ENCODE measurements at places on chromosomes 12 and 14.

DNA sequence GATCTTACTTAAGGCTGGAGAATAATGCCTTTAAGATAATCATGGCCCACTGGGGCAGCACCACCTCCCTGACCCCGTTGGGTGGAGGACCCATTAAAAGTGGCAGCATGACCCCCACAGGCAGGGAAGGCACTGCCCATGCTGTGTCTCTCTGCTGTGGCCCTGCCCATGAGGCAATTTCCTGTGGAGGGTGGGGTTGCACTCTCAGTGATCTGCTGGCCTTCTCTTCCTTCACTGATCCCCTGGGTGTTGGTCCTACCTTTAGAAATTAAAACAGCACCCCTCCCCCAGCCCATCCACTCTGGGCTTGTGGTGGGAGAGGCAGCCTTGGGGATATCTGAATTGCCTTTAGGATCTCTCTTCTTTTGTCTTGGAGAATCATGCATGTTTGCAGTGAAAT is 17.3 kb downstream of the KLRK1 start:
- no peak for DNase-seq

- no peak for DNase-seq
Observed at GRCh38 chr14:74965486-74966153, 10.2 kb upstream of the PGF start.

DNA sequence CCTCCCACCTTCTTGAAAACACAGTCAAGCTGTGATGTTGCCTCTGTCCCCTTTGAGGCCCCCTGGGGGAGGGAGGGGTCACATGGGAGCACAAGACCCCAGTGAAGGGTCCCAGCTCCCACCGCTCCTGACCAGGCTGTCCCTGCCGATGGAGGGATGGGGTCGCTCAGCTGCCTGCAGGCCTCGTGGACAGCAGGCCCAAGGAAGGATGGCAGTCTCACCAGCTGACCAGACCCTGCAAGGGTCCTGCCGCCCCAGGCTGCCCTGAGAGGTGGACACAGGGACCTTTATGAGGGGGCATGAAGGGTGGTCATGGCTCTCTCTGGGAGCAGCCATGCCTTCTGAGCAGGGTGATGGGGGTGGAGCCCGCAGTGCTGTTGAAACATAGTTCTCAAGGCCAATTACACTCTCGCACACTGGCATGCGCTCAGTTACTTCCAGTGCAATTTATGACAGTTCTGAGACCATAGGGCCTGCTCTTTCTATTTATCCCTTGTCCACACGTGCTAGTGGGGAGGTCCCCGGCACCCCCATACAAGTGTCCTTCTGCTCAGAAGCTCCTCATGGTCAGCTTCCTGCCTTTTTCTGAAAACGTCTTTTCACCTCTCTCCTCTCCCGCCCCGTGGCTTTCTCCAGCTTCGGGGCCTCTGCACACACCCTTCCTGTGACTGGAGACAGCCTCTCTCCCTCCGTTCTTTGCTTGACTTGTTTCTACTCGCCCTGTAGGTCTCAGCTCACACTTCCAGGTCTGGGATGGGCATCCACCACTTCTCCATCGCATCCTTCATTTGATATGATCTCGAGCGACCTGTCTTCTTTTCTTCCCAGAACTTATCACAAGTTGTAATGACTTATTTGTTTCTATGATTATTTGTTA is 313.1 kb downstream of the ADGRD1 start:
- DNase-seq: no peak

GRCh38 chr12:32504591-32504990 is 105.2 kb downstream of the FGD4 start:
- DNase-seq: no peak

- DNase-seq: no peak
Observed at GRCh38 chr12:50201987-50202521, 34.9 kb upstream of the CERS5 start.

DNA sequence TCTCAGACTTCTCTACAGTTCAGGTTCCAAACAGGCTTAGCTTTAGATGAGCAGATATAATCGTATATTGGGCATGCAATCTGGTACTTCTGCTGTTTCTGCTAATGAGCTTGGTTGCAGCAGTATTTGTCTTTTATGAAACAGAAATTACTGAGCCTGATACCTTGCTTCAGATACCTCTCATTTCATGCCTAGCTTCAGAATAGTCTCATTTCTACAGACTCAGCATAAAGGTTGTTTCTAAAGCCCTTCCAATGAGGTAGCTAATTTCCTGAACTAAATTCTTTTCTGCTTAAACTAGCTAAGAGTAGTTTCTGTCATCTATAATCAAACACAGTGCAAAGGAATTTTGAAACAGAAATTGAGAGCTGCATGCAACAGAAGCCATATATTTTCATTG is 275.0 kb upstream of the KITLG start:
- no peak for DNase-seq

GRCh38 chr14:103910262-103910935 is 17.9 kb upstream of the TDRD9 start:
- peak; percentile 83 for DNase-seq

DNA sequence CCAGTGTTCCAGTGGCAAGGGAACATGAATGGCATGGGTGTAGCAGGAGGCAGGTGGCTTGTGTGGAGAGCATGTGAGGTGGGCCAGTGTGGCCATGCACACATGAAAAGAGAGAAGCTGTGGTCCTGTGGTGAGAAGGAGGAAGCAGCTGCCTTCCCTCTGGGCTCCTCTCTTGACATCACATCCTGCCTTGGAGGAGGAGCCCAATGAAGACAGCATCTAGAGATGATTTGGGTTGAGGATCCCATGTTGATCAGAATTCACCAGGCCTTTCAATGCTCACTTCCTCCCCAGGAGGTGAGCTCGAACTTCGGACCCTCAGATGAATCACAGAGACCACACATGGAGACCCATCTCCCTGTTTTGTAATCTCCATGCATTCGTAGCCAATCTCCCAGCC is 82.6 kb downstream of the LRRC74A start:
- peak; percentile 60 for DNase-seq

DNA sequence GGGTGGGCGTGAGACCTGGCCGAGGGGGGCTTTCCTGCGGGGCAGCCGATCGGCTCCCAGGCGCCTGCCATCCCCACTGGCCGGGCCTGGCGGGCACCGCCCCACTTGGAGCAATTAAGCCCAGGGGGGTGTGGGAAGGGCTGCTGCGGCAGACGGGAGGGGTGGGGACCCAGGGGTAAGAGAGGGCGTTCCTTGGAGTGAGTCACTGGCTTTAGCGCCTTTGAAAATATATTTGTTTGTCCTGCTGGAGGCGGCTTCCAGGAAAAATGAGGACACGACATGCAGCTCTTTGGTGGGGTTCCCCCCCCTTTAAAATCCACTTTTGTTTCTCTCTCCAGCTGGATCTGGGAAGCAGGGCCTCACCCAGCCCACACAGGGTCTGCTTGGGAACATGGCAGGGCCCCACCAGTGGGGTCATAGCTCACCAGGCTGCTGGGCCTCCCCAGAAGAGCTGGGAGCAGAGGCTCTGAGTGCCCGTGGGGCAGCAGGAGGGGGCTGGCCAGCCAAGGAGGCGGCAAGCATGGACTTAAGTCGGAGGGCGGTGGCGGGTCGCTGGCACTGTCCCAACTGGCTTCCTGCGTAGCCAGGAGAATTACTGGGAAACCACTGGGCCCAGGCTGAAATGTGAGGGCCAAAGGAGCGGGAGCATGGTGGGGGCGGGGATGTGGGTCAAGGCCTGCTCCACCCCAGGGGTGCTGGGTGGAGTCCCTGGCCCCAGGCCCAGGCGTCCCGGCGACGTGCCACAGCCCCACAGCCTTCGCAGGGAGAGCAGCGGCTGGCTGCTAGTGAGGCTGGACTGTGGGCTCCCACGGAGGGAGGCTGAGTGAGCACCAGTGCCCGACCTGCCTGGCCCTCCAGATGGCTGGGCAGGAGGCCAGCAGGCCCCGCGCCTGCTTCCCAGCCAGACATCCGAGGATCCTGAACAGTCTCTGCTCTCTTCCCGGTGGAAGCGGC is 128.0 kb downstream of the RFLNA start:
- peak; percentile 94 for DNase-seq

GRCh38 chr12:89493670-89494302 is 30.8 kb downstream of the GALNT4 start:
- no peak for DNase-seq

DNA sequence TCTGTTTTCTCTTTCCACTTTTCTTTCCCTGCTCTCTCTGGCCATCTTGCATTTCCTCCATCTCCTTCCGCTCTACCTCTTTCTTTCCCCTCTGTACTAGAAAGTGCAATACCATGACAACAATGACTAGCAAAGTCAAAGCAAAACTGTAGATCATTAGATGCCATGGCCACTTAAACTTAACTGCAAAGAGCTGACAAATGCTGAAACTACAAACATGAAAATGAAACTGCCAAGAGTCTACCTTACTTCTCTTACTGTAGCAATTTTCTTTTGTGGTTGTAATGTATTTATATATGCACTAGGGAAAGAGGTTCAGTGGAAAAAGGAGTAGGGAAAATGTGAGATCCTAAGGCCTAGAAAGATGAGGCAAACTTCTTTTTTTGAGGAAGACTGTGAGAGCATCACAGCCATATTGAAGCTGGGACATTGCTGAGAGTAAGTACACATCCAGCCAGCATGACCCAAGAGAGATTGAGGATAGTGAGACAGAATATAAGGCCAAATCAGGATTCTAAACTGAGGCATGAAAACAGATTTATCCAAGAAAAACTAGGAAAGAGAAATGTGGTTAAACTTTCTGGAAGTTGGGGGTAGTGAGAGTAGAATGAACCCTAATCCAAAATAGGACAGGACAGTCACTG is 276.6 kb upstream of the NAV3 start:
- DNase-seq: no peak

DNA sequence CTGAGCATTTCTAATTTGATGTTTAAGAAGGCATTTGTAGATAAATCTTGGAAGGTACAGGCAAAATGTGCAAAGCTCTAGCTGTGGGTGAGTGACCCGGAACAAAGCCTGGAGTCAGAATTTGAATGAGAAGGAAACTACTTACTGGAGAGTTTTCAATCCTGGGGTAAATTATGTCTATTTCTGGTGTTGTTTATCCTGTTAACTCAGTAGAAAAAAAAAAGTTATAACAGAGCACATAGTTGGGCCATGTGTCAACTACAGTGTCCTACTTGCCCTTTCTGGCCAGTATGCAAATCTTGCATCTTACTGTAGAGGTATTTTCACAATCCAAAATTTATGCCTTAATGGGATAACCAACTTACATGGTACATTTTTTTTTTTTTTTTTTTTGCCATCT is 182.3 kb downstream of the SYNE2 start:
- DNase-seq: no peak

GRCh38 chr12:47757840-47758583 is 668 bp downstream of the RAPGEF3 start:
- DNase-seq: no peak

GRCh38 chr12:130220706-130221100 is 58.4 kb downstream of the FZD10 start:
- no peak for DNase-seq

DNA sequence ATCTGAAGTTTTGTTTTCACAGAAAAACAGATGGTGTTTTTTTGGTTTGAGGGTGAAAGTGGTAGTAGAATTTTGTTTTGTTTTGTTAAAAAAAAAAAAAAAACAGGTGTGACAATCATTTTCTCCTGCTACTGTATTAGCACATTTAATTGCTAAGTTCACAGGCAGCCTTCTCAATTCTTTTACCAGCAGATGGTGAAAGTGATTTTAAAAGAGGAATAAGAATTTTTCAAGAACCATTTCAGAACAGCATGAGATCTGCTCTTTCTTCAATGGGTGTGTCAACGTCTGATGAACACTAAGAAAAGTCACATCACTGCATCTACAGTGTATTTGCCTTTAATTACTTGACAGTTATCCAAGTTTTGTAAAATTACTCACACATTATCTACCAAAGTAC is 303.7 kb upstream of the USP15 start:
- DNase-seq: no peak

DNA sequence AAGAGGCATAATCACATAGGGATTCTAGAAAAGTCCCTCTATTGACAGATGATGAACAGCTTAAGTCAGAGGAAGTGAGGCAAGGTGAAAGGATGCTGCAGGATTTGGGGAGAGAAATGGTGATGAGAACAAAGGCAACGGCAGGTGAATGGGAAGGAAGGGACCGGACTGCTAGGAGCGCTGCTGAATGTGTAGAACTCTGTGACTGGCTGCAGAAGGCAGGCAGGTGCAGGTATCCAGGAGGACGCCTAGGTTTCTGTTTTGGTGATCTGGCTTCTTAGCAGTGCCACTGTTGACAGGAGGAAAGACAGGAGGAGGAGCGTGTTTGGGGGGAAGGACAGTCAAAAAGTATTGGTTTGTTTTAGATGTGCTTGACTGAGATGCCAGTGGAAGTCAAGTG is 58.4 kb upstream of the TTC7B start:
- no peak for DNase-seq

DNA sequence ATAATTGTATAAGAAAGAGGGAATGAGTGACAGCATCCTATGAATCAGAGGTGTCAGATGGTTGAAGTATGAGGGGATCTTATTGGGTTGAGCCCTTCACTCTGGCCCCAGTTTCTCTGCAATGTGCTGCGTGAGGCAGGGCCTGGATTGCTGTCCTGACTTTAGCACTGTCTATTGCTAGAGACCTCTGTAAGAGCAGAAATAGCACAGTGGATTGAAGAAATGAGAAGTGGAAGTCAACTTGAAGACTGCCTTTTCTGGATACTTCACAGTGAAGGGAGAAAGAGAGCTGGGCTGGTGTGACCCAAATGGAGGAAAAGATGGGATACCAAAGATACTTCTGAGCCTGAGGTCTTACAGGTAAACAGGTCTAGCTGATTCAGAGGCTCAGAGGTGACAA is 5.8 kb downstream of the ASCL4 start:
- no peak for DNase-seq

GRCh38 chr14:57274551-57274950 is 5.8 kb downstream of the AP5M1 start:
- DNase-seq: no peak

GRCh38 chr12:87866578-87867292 is 162.5 kb downstream of the C12orf50 start:
- DNase-seq: peak; percentile 25

DNA sequence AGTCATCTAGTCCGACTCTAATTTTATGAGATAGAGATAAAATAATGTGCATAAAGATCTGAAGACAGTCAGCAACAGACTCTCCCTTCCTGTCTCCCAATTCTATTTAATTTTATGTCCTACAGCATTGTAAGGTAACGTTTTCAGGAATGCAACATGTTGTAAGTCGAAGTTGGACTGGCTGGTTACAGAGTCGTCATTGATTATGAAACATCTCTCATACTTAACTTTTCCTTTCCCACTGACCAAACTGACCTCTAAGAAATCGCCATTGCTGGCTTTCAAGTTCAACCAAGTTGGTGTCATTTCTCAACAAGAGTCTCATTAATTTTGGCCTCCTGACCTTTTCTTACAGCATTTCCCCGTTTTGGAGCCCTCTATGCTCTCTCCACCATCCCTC is 4.9 kb upstream of the RIC8B start:
- no peak for DNase-seq

GRCh38 chr12:119157978-119158377 is 20.8 kb upstream of the HSPB8 start:
- peak; percentile 50 for DNase-seq

DNA sequence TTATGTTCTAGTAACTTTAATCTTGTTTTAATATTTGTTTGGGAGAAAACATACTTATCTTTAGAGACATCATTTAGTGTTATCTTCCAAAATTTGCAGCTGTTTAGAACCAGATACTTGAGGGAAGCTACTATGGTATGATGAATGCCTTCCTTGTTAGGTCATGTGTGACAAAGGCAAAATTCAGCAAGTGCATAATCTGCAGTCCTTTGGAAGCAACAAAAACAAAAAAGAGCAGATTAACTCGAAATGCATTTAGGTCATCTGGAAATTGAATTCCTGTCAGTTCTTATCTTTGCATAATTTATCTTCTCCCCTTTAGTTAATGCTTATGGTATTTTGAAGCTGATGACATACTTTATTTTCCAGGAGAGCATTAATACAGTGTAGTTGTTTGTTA is 3.5 kb downstream of the FBXO34 start:
- DNase-seq: no peak

GRCh38 chr14:29822430-29822709 is 105.3 kb downstream of the PRKD1 start:
- DNase-seq: no peak

Measured in femur (tissue), 1 donor.